ENCODE measurements at places on chromosomes 7 and 10. TPM values are rescaled to one million over a fixed set of nuclear protein-coding genes. Genes with fewer than 3 reads are reported as not detected.

SAP25 gene
- total RNA-seq = 3.1 TPM

FIS1 gene
- total RNA-seq = 110 TPM

GARIN1A gene
- 2.4 TPM for total RNA-seq

MRC1 gene
- 0.74 TPM for total RNA-seq

CYP2E1 gene
- total RNA-seq = 0.62 TPM

MKX gene
- total RNA-seq = 0.36 TPM

DNA sequence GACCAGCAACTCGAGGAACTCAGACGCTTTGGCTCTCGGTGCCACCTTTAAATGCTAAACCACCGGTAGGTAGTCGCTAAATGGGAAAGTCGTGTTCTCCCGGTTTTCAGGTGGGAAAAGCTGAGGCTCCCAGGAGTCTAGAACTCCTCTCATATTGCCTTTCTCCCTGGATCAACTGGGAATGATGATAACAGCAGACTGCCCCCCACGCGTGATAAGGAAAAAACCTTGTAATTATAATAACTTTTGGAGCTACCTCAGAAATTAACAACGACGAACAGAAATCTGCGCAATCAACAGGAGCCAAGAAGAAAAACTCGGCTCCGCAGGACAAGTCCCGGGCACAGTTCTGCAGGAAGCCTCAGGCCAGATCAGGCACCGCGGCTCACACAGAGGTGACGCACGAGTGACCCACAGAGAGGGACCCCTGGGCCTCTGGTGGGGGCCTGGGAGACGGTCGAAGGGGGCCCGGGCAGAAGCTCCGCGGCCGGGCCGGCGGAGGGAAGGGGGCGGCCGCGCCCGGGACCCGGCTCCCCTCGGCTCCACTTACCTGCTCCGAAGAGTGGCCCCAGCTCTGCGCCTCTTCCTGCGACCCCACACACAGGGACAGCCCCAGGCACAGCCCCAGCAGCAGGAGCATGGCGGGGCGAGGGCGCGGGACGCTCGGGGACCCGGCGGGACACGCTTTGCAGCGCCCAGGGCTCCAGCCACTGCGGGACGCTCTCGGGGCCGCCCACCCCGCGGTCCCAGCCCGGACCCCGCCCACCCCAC lies at the start of gene ITIH5:
Gene ITIH5, minus strand, starts transcription at position 714 of the 771 bp plus-strand sequence. Its CDS starts 74 bp downstream, at position 640.
- H3K4me3 ChIP-seq = peak within 1 kb of the TSS; percentile 92
- peak within 1 kb of the TSS; percentile 78 for H3K27ac ChIP-seq
- peaks cover 23% of the 10 kb centered on the region for H3K4me1 ChIP-seq
- peaks cover 47% of the 10 kb centered on the region for H3K27me3 ChIP-seq

- no peak for DNase-seq
- peaks cover 40% of the 10 kb centered on the region for H3K27me3 ChIP-seq
- peaks cover 3% of the 10 kb centered on the region for H3K36me3 ChIP-seq
- peak overlapping the region; percentile 0 for H3K4me3 ChIP-seq
These were observed 76.9 kb downstream of the LRMDA start for GRCh38 chr10:75508239-75508813.

DNA sequence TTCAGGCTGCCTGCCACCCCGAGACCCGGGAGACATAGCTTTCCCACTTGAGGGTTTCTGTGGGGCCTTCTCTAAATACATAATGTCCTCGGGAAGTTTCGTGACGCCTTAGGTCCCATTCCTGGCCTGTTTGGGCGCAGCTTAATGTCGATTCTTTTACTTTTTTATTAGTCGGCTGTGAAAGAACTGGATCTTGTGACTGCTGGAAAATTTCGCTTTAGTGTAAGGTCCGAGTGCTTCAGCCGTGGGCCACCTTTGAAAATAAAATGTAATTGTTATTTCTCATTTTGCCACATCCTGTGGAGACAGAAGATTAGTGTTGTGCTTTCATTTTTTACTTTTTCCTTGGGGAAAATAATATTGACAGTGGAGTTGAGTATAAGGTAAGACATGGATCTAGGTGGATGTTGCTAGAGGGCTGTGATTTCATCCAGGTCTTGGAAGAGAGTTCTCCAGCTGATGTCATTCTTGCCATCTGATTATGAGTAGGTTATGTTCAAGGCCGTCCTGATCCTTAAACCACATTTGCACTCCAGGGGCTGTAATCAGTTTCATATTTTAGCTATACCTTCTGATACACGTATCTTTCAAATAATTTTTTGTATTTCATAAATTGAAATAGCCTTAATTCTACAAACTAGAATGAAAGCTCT lies 830 bp downstream of the RAB18 start:
- DNase-seq = no peak
- peak overlapping the region; percentile 99 for H3K27ac ChIP-seq
- peaks cover 27% of the 10 kb centered on the region for H3K4me1 ChIP-seq
- peak overlapping the region; percentile 100 for H3K4me3 ChIP-seq
- peaks cover 20% of the 10 kb centered on the region for H3K27me3 ChIP-seq
- peaks cover 8% of the 10 kb centered on the region for H3K36me3 ChIP-seq

DNA sequence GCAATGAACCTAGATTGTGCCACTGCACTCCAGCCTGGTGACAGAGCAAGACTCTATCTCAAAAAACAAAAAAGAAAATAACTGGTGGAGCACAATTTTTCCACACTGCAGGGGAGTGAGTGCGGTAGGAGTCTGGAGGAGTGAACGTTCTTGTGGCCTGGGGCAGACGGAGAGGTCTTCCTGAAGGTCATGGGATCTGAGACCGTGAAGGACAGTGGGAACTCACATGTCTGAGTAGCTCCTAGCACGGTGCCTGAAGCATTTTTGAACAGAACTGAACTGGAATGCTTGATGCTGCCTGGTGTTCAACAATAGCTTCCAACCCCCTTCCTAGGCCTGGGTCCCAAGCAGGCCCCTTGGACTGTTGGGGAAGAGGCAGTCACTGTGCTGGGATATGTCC lies 84.3 kb upstream of the PODXL start:
- H3K4me1 ChIP-seq = peaks cover 27% of the 10 kb centered on the region
- no peak for DNase-seq
- no peak overlapping the region for H3K4me3 ChIP-seq

- no peak overlapping the region for H3K27ac ChIP-seq
- DNase-seq = no peak
- no peak overlapping the region for H3K4me3 ChIP-seq
- no peaks in the 10 kb centered on the region for H3K36me3 ChIP-seq
- H3K4me1 ChIP-seq = peaks cover 6% of the 10 kb centered on the region
These were observed 39.6 kb downstream of the JAZF1 start for GRCh38 chr7:28140979-28141378.

DNA sequence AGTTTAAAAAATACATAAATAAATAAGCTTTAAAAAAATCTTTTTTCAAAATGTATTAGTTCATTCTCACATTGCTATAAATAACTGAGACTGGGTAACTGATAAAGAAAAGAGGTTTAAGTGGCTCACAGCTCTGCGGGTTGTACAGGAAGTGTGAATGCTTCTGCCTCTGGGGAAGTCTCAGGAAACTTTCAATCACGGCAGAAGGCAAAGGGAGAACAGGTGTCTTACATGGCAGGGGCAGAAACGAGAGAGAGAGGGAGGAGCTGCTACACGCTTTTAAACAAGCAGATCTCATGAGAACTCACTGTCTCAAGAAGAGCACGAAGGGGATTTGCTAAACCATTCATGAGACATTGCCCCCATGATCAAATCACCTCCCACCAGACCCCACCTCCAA lies 114.6 kb downstream of the DNAJC1 start:
- H3K36me3 ChIP-seq = peaks cover 7% of the 10 kb centered on the region
- peaks cover 4% of the 10 kb centered on the region for H3K4me1 ChIP-seq
- no peak for DNase-seq
- no peak overlapping the region for H3K4me3 ChIP-seq

DNA sequence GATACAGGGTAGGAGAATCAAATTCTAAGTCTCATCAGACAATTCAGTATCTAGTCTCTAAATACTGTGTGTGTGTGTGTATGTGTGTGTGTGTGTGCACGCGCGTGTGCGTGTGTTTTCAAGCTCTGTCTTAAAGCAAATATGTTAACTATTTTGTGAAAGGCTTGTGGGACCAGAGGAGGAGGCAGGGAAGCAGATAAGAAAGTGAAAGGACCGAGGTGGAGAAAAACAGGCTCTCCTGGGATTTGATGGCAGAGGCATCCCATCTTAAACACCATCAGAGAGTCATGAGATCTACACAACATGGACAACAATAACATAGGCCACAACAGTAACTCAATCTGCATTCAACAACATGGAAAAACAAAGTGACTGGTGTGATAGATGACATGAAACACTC lies 67.1 kb downstream of the PIP4K2A start:
- no peak for DNase-seq
- peaks cover 42% of the 10 kb centered on the region for H3K4me1 ChIP-seq
- H3K36me3 ChIP-seq = peaks cover 4% of the 10 kb centered on the region
- H3K27me3 ChIP-seq = no peaks in the 10 kb centered on the region
- no peak overlapping the region for H3K27ac ChIP-seq
- H3K4me3 ChIP-seq = no peak overlapping the region

DNA sequence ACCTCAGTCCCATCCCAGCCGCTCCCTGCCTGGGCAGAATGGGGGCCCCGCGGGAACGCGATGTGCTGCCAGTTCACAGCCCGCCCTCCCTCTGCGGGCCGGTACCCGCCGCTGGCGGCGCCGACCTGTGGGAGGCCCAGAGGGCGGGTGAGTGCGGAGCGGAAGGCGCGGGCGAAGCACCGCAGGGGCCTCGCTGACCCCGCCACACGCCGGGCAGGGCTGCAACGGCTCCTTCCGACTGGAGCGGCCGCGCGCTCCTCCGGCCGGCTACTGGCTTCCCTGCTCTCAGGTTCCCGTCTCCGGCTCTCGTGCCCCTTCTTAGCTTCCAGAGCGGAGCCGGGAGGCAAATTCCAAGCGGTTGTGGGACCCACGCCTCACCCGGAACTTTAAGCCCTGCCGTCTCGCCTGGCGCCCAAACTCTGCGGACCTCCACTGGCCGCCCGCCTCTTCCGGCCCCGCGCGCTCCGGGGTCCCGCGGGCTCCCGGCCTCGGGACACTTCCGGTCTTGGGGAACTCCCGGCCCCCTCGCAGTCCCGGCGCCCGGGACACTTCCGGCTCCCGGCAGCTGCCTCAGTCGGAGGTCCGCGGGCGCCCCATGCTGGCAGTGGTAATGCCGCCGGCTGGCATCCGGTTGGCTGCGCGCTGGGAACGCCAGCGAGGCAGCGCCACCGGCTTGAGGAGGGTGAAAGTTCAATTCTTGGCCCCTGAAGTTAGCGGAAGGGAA lies at the start of gene CYREN:
Gene CYREN, minus strand, starts transcription at position 434 of the 724 bp plus-strand sequence. CDS start 1,785 bp downstream, outside the sequence.
- H3K4me1 ChIP-seq = peaks cover 26% of the 10 kb centered on the region
- peak within 1 kb of the TSS; percentile 92 for H3K4me3 ChIP-seq
- DNase-seq = peak; percentile 91
- H3K27me3 ChIP-seq = no peaks in the 10 kb centered on the region
- peaks cover 21% of the 10 kb centered on the region for H3K36me3 ChIP-seq

- no peak overlapping the region for H3K27ac ChIP-seq
- DNase-seq = no peak
- H3K27me3 ChIP-seq = peaks cover 37% of the 10 kb centered on the region
These were observed 383.4 kb upstream of the ADARB2 start for GRCh38 chr10:2120746-2121145.

Data from type B pancreatic cell (in vitro differentiated cells).